ENCODE measurements at places on chromosomes 4 and X. TPM values are rescaled to one million over a fixed set of nuclear protein-coding genes. Genes with fewer than 3 reads are reported as not detected.

GRCh38 chr4:185801471-185801870 is 10.5 kb downstream of the SORBS2 start:
- no peak overlapping the region for H3K4me3 ChIP-seq
- no peak overlapping the region for H3K27ac ChIP-seq
- H3K27me3 ChIP-seq: no peaks in the 10 kb centered on the region
- DNase-seq: no peak
- H3K36me3 ChIP-seq: no peaks in the 10 kb centered on the region

- no peak overlapping the region for H3K4me3 ChIP-seq
- no peak overlapping the region for H3K27ac ChIP-seq
- no peaks in the 10 kb centered on the region for H3K36me3 ChIP-seq
- DNase-seq: no peak
- H3K27me3 ChIP-seq: no peaks in the 10 kb centered on the region
- H3K4me1 ChIP-seq: no peaks in the 10 kb centered on the region
Observed at GRCh38 chr4:44070843-44071242, 377.8 kb downstream of the KCTD8 start.

ADGRG2 gene
- total RNA-seq: not detected

RWDD4 gene
- total RNA-seq: 13.9 TPM

ARHGEF38 gene
- not detected for total RNA-seq
